Spleen (tissue), 13 donors: ENCODE measurements at places on chromosomes 13 and 19. TPM values are rescaled to one million over a fixed set of nuclear protein-coding genes. Genes with fewer than 3 reads are reported as not detected.

Gene TEX26
- total RNA-seq: not detected

DNA sequence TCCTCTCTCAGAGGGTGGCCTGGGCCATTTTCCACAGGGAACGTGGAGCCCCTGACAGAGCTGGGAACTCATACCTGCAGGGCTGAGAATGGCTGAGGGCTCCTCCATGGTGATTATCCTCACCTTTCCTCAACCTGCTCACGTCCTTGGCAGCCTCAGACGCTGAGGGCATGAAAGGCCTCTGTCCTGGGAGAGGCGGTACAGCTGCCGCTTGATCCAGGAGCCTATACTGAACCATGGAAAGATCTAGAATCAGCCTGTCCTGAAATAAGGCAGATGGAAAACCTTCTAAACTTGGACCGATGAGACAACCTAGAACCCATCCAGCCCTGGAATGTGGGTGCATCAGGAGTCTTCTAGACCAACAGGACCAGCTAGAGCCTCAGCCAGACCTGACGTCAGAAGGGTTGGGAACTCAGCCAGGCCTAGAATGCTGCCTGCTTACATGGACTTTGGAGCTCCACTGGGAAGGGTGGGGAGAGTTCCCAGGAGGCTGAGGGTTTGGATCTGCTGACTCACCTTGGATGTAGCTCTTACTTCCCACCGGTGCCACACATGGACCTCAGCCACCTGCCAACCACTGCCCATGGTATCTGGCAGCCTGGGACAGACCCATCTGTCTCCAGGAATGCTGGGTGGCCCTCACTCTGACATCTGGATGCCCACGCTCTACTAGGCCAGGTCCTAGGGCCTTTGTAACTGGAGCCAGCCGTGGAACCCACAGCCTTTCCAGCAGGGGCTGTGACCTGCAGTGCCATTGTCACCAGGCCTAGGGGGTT, 7.5 kb downstream of the KCTD15 start:
- DNase-seq: no peak

DNA sequence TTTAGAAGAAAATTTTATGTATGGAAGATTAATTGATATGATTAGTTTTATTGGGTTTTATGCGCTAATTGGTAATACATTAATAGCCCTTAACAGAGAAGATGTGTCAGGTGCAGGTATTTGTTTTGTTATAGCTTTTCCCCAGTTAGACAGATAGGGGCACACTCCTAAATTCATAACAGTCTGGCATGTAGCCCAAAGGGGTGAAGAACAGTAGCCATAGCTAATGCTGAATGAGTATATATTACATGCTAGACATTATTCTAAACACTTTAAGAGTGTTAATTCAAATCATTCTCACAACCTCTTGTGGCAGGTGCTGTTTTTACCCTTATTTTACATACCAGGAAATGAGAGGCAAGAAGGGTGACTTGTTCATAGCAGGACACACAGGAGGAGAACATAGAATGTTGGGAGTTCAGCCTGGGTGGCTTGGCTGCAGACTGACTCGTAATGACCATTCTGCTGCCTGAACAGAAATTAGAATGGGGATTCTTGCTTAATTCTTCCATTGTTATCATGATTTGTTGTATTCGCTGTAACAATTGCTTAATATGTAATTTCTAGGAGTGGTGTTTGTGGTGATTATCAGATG, 20.1 kb downstream of the PCCA start:
- no peak for DNase-seq

GRCh38 chr19:31675193-31675913, 326.1 kb upstream of the TSHZ3 start:
- DNase-seq: no peak

GRCh38 chr19:41328842-41329225, 18.9 kb downstream of the CCDC97 start:
- DNase-seq: no peak

- DNase-seq: no peak
These were observed 593 bp downstream of the CADM4 start for GRCh38 chr19:43638995-43639518.

- no peak for DNase-seq
These were observed 20.1 kb downstream of the STOML3 start for GRCh38 chr13:38970380-38971051.
